ENCODE measurements at places on chromosomes 5 and 9.
A peak's percentile ranks its signal among the peaks of the same experiment; 100 is the strongest.

- no peak for DNase-seq
Measured at GRCh38 chr5:141618030-141618803, 583 bp downstream of the DIAPH1 start.

DNA sequence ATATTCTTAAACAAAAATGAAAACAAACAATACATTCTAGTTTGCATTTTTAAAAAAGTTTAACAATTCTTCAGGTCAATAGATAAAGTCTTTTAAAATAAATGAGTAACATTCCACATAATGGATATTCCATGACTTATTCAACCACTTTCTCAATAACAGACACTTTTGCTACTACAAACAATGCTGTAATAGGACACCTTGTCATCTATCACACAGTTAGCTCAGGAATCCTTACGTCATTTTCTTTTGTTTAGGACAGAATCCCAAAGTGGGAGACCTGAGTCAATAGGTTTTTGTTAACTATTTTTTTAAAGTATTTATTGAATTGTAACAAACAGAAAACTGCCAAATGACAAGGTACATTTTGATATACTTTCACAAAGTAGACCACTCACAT, 72.5 kb downstream of the CEP120 start:
- no peak for DNase-seq

DNA sequence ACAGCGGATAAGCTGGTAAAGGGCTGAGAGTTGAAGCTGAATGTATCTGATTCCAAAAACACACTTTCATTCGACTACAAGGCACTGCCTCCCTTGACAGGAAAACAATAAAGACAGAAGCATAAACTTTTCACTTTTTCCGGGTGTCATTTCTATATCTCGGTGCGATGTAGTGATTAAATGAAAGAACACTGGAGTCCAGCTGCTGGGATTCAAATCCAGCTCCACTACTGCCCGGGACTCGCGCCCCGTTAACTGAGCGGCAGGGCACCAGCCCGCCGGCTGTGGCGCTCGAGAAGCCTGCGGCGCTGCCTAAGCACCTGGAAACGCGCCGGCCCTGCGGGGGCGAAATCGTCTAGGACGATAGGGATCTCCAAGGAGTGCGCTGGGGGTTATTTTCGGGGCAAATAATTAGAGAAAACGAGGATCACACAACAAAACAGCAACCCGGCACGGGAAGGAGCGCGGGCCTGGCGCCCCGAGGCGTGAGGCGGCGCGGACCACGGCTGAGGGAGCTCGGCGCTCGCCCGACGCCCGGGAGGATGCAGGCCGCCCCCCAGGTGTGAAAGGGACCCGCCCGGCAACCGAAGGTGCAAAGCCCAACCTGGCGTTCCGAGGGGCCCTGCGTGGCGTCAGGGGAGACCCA, 837 bp downstream of the UIMC1 start:
- peak; percentile 21 for DNase-seq

DNA sequence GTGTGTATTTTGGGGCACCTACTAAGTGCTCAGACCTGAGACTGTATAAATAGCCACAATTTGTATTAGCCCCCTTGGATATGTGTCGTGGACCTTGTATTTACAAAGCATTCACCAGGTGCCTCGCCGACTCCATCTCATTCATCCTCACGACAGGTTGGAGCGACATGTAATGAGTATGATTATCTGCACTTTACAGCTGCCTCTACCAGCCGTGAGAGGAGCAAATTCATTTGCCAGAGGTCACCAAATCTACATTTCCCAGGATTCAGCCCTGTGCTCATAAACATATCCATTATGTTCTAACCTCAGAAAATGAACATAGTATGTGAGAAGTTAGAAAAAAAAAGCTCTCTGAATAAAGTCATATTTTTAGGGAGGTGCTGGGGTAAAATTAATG, 167.4 kb downstream of the ZDHHC21 start:
- DNase-seq = no peak

DNA sequence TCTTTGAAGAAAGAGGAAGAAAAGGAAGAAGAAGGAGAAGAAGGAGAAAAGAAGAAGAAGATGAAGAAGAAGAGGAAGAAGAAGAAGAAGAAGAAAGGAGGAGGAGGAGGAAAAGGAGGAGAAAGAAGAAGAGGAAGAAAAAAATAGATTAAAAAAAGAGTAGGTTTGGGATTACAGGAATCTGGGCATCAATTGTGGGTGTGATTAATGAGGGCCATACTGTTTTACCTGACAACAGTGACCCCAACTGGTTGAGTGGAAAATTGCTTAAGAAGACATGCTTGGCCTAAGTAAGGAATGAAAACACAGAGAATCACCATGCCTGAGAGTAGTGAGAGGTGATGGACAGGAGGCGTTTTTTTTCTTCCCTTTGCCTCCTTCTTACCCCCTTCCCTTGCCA, 114.6 kb downstream of the FAM170A start:
- DNase-seq = no peak

DNA sequence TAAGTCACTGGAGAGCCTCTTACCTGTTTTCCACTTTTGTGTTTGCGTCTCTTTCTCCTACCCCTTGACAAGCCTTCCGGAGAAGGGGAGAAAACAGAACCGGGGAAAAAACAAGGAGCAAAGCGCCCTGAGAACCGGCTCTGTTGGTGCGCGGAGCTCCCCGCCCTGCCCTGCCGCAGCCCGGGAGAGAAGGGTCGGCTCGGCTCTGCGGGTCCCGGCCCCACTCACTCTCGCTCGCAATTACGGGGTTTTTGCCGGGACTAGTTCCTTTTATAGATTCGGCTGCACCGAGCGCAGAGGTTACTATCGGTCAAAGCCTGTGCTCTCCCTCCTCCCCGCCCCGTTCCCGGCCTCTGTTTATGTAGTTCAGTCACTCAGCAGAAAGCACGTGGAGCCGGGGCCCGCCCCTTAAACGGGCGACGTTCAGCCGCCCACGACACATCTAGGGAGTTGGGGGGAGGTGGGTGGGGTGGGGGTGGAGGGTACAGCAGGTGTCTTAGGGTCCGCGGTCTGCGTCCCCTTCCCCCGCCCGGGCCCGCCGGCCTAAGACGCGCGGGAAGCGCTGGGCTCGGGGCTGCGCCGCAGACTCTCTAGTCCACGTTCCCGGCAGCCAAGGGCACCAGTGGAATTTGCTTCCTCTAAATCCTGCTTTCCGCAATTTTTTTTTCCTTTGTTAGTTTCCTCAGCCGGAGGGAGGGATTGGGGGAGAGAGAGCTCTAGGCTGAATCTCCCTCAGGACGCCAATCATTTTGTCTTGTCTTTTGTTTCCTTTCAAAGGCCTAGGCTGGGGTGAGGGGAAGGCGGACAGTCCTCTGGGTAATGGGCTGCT, at the start of gene ABCA1:
ABCA1 (minus strand) TSS at position 244 of the 829 bp plus-strand sequence. CDS start 24,476 bp downstream, outside the sequence.
- peak; percentile 37 for DNase-seq

DNA sequence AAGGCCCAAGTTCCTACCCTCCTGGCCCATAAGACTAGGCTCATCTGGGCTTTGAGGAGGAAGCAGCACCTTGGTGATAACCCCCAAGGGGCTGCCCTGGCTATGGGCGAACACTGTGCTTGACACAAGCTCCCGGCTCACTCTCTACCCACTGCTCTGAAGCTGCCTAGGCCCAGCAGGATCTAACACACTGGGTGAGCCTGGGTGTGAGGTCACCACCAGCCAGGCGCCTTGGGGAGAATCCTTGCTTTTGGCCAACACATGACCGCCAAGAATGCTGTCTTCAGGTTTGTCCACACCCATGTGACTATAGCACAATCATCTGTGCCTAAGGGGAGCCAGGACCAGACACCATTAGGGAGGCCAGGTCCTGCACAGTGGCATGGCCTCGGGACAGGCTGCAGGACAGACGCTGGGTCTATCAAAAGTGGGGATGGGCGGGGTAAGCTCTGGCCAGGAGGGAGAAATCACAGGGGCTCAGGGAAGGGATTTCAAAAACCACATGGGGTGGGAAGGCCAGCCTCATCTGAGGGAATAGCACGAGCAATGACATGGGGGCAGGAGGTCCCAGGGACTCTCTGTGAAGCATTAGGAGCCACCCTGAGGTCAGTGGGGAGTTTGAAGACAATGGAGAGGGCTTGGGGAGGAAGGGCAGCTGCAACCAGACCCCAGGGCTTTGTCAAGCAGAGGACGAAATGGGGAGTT, 29.6 kb downstream of the BICD2 start:
- no peak for DNase-seq

Data from NCI-H1694 treated with DMSO at 0.1 percent for 48 hours (cell line).